Stimulated activated CD4-positive, alpha-beta T cell treated with anti-CD3 and anti-CD28 coated beads, Interleukin-12 subunit alpha, Interleukin-12 subunit beta, amount 100 ng/mL, for 48 hours (primary cell): ENCODE measurements at places on chromosomes 7 and 10.

GRCh38 chr7:143388491-143389101 is 7.5 kb downstream of the ZYX start:
- DNase-seq: no peak

DNA sequence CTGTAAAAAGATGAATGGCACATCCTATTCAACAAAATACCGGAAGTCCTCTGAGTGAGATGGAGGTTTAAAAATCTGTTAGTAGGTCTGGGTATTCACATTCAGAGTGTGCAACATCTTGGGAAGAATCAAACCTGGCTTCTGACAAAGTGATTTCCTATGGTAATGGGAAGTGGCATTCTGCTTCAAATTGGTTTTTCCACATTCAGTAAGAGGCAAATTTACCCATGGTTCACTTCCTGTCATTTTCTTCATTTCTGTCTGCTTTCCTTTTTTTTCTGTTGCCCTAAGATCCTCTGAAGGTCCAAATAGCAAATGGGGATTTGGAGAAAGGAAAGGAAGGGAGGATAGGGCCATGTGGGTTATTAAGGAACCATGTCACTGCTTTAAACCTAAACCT is 218.3 kb downstream of the DOCK4 start:
- no peak for DNase-seq

- DNase-seq: no peak
Measured at GRCh38 chr7:157033483-157034473, 23.3 kb upstream of the MNX1 start.

GRCh38 chr10:35540296-35541164 is 64.6 kb upstream of the GJD4 start:
- DNase-seq: no peak

- no peak for DNase-seq
Measured at GRCh38 chr10:103154521-103155299, 38.4 kb downstream of the NT5C2 start.
